Neural progenitor cell (in vitro differentiated cells): ENCODE measurements at places on chromosomes 7 and 10.

- DNase-seq = no peak
Measured at GRCh38 chr7:69508736-69509135, 89.5 kb upstream of the AUTS2 start.

DNA sequence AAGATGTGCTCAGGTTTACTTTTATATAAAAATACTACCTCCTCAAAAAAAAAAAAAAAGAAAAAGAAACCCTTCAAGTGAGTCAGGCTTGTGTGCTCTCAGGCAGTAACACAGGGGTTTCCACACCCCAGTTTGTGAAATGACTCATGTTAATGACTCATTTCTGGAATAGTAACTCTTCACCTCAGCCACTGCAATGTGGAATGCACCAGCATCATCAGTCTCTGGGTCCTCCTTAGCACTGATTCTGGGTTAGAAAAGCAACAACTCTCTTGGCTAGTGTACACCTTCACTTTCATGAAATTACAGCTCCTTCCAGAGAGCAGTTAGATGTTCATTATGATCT is 110.6 kb downstream of the EMX2 start:
- no peak for DNase-seq

- DNase-seq = no peak
Measured at GRCh38 chr7:81408728-81409127, 361.1 kb downstream of the HGF start.

DNA sequence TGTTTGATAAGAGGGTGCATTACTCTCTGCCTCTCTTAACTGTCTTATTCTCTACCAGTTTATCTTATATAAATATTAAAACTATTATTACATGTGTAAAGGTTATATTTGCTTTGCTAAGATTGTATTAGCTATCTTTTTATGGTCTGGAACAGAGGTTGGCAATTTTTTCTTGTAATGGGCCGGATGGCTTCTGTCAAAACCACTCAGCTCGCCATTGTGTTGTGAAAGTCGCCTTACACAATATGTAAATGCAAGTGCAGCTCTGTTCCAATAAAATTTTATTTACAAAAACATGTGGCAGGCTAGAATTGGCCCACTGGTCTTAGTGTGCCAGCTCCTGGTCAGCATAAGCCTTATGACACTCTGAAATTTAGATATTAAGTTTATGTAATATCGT is 185.8 kb downstream of the SDK1 start:
- no peak for DNase-seq

DNA sequence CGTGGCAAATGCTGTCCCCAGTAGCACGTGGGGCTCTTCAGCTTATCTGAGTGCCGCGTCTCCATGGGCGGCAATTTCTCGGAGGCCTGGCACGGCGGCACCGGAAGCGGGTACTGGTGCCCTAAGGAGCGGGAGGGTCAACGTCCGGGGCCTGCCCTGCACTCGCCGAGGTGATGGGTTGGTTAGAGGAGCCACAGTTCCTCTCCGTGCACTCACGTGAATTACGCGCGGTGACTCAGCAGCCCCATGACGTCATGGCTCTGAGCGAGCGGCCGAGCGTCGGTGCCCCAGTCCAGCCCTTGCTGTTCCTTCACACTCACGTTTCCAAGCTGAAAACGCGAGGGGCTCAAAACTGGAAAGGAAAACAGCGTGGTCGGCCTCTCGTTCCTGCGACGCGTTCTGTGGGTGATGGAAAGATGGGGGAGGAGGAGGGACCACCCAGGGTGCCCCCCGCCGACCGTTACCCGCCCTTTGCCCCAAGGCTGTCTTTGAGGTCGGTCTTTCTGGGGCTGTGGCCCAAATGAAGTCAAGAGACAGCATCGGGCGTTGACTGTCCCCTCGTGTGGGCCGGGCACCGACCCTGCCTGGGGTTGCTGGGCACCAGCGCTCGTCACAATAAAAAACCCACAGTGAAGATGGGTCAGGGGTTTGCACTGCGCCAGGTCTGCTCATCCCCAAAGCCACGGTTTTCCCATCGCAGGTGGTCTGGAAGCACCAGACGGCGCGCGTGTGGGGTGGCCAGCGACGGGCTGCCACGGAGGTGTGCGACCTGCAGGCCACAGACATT is 70.4 kb upstream of the CFAP46 start:
- DNase-seq = no peak

DNA sequence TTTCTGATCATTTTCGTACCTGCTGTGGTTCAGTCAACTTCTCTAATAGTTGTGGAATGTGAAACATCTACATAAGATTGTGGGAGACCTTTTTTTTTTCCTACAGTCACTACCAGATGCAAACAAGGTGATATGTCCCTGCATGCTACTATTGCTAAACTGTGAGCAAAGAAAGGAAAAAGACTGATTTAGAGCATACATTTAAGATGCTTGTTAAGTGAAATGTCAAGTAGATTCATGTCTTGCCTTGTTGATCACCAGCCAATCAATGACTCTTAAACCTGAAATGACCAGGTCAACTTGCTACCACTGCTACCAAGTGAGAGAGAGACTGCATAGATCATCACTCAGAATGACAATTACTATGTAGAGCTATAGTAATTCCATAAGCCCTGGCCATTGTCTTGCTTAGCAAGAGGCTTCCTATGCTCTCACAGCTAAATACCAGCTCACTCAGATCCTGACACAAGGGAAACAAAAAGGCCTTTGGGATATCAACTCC is 84.3 kb upstream of the SKAP2 start:
- DNase-seq = peak; percentile 67

DNA sequence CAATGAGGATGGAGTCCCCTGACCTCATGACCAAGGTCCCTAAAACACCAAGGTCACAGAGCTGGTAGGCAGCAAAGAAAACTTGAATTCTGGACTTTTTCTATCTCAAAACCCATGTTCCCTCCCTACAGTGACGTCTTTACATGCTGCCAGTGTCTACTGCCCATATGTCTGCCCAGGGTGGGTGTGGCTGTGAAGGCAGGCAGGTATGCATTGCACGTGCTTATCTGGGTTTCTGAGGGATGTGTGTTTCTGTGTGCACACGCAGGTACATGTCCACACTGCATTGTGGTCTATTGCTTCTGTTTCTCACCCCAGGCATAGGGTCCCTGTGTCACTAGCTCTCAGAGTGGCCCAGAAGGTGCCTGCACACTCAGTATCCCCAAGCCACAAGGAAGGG is 13.5 kb downstream of the ATP6V1F start:
- DNase-seq = no peak

GRCh38 chr10:88111294-88111693 is 247.9 kb downstream of the PTEN start:
- no peak for DNase-seq

GRCh38 chr10:86727470-86727869 is 28.9 kb upstream of the BMPR1A start:
- no peak for DNase-seq

DNA sequence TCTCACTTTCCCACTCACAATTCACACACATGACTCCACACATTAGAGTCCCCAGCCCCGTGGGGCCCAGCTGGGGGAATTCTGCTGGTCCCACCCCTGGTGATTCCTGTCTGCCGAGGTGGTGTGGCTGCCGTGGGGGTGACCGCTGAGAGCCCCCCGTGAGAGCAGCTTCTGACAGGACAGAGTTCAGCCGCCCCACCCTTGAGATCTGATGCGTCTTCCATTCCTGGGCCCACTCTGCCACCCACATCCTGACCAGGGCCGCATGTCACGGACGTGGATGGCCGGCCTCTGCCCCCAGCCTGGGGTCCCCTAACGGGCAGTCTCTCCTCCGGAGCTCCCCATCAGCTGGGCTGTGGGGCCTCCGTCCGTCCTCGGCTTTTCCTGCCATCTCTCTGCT is 240.1 kb upstream of the PITRM1 start:
- no peak for DNase-seq

DNA sequence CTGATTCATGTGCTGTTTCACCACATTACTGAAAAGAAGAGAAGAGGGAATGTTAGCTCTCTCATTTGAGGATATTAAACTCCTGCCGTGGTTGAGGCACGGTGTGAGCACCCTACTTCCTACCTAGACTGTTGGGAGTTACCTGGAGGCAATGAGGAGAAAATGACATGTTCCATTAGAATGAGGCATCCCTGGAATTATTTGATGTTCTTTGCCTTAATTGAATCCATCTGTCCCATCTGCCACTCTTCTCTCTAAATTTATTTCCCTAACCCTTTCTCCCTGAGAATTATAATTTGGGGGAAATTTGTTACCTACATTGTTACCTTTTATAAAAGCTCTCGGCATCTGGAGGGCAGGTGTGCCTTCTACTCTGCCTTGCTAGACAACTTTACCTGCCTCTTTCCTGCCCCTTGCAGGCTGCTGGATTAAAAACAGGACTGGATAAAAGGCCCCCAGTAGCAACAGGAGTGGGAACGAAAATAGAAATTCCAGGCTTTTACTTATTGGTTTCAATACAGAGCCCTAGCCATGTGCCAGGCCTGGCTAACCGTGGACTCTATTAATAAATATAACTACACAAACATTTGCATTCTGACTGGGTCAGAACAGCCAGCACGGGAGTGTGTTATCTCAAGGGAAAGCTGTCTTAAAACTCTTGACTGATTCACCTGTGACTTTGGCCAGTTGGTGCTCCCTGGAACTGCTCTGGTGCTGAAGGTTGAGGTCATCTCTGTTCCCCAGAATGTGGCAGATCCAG is 4.4 kb upstream of the ATXN7L1 start:
- DNase-seq = no peak

DNA sequence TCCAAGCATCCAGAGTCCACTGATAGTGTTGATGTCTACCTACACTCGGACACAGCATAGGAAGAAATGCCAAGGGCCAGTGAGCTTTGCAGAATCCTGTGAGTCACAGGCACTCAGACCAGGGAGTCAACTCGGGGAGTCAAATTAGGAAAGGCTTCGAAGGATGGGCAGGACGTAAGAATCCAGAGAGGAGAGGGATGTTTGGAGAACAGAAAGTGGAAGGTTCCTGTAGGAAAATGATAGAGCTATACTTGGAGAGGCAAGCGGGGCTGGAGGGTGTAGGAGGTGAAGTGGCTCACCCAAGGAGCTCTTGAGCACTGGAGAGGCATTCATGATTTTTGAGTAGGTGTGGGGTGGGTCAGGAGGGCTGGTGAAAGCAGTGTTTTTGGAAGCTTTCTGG is 3.0 kb downstream of the ZYX start:
- DNase-seq = no peak

DNA sequence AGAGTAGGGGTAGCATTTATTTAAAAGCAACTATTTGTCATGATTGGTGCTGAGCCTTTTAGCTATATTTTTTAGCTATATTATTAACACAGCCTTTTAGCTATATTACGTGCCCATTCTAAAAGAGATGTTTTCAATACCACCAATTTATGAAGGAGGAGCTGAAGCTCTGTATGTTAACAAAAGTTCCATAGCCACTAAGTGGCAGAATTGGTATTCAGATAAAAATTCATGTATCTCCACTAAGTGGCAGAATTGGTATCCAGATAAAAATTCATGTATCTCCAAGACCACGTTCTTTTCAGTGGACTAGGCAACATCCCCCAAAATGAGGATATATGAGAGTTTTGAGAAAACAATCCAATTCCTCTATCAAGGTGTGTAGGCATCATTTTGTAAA is 268.6 kb downstream of the HGF start:
- DNase-seq = no peak

DNA sequence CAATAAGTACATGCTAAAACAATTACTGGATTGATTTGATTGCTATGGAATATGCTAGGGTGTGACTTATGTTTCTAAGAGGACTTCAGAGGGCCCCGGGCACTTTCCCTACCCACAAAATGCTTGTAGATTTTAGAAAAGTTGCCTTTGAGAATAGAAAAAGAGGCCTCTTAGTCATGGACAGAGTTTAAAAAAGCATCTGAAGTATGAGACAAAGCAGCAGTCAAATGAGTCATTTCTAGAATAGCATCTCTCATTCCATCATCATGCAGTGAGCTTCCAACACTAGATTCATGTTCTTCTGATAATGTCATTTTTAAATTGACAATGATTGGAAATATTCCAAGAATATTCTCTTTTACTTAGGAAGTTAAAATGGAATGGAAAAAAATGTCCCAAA is 675.1 kb upstream of the PCDH15 start:
- no peak for DNase-seq

- no peak for DNase-seq
Measured at GRCh38 chr7:18038382-18038781, 10.7 kb upstream of the PRPS1L1 start.

- DNase-seq = no peak
Measured at GRCh38 chr7:1151156-1151555, 8.8 kb downstream of the ZFAND2A start.

DNA sequence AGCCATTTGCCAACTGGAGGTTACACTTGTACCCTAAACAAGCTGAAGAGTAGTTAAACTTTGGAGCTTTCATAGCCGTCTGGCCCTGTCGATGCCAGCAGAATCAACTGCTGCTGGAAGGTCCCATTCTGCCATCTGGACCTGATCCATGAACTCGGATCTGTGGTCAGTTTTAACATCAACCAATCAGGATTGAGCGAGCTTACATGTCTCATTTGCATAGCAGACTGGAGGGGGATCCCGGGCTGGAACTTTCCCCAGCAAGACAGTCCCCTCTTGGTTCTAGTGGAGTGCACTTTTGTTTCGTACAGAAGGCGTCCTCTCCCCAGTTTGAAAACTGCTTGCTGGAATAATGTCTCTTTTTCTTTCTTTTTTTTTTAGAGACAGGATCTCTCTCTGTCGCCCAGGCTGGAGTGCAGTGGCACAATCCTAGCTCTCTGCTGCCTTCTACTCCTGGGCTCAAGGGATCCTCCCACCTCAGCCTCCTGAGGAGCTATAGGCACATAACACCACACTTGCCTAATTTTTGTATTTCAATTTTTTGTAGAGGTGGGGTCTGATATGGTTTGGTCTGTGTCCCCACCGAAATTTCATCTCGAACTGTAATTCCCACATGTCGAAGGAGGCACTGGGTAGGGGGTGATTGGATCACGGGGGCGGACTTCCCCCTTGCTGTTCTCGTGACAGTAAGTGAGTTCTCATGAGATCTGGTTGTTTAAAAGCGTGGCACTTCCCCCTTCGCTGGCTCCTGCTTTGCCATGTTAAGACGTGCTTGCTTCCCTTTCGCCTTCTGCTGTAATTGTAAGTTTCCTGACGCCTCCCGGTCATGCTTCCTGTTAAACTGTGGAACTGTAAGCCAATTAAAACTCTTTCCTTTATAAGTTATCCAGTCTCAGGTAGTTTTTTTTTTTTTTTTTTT is 42.8 kb upstream of the SEPHS1 start:
- DNase-seq = no peak
